ENCODE measurements at places on chromosomes 12 and 14.

- DNase-seq, result no peak
Observed at GRCh38 chr12:115623764-115624334, 653.6 kb downstream of the MED13L start.

DNA sequence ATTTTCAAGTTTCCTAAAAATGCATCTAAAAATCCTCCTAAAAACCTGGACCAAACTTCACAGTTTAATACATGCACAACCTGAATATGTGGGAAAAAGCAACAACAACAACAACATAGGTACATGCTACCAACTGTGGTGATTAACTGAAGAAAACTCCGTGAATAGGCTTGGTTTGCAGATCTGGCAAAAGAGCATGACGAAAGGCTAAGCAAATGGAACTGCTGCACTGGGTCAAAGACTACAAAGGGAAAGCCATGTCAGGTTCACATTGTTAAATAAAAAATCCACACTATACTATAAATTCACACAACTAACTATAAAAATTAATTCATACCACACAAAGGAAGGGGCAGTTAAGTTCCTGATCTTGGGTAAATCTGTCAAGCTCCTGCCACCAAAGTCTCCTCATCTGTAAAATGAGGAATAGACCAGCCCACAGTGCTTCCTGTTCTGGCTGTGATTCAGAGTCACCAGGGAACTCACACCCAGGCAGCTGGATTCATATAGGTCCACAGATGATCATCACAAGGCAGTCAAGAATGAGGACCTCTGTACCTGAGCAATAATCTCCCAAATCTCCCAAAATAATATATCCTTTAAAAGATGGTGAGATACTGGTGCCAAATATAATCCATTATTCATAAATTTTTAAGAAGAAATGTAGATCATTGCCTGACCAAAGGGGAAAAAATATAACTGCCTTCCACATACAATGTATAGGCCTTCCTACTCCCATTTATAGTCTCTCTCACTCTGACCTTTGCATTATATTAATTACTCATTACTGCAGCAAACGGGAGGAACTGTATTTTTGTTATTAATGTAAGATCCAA lies 7.0 kb downstream of the CORO1C start:
- DNase-seq, result no peak

- no peak for DNase-seq
Observed at GRCh38 chr14:38710881-38711280, 392.2 kb downstream of the SEC23A start.

- DNase-seq, result no peak
Observed at GRCh38 chr12:132052196-132052932, 91.8 kb downstream of the DDX51 start.

- DNase-seq, result no peak
Observed at GRCh38 chr12:54041097-54041690, 8.3 kb downstream of the HOXC5 start.

- DNase-seq, result no peak
Observed at GRCh38 chr14:52400846-52401245, 86.7 kb downstream of the PTGER2 start.

DNA sequence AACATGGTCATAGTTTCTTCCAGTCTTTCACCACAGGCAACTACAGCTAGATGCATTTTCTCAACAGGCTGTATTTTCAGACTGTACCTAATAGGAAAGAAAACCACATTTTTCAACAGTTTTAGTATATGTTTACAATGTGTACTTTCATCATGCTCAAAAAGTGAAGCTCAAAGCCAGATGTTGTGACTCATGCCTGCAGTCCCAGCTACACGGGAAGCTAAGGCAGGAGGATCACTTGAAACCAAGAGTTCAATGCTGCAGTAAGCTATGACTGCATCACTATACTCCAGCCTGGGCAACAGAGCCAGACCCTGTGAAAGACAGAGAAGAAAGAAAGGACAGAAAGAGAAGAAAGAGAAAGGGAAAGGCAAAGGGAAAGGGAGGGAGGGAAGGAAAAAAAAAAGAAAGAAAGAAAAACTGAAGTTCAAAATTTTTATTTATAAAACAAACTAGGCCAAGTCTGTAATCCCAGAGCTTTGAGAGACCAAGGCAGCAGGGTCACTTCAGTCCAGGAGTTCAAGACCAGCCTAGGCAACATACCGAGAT lies 25.5 kb downstream of the GXYLT1 start:
- no peak for DNase-seq

- no peak for DNase-seq
Observed at GRCh38 chr14:64468451-64468850, 3.2 kb downstream of the AKAP5 start.

DNA sequence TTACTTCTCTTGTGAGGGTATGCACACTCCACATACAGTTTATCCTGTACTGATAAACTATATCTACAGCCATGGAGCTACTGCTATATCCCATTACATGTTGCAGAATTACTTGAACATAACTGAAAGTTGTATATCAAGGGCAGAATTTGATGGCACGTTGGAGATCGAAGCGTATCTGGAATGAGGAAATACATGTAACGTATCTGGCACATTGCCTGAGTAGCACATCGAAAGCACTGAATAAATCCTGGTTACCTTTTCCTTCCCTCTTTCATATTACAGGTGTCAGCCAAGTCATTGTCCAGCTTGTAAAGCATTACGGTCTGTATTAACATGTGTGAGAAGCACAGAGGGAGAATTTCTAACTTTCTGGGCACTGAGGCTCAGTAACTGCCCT lies 42.1 kb upstream of the LIN7A start:
- DNase-seq, result no peak

- no peak for DNase-seq
Observed at GRCh38 chr14:29724991-29725390, 202.7 kb downstream of the PRKD1 start.

DNA sequence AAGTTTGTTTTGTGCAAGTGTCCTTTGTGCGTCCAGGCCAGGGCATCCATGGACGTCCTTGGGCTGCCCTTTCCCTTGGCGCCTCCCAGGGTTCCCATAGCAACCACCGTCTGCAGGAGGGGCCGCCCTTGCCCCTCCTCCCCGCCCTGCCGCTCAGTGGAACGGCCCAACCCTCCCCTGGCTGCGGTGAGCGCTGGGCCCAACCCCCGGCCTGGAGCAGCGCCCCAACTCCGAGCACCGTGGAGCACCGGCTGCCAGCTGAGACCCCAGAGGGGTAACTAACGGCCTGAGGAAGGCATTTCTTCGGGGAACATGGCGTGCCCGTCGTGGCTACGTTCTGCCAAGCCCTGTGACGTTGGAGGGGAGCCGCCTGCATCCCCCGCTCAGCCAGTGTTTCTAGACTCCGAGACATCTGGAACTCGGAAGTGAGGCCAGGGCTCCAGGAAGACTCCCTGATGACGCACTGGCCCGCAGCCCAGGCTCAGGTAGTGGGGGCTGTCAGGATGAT lies 5.3 kb upstream of the ACACB start:
- DNase-seq, result no peak

DNA sequence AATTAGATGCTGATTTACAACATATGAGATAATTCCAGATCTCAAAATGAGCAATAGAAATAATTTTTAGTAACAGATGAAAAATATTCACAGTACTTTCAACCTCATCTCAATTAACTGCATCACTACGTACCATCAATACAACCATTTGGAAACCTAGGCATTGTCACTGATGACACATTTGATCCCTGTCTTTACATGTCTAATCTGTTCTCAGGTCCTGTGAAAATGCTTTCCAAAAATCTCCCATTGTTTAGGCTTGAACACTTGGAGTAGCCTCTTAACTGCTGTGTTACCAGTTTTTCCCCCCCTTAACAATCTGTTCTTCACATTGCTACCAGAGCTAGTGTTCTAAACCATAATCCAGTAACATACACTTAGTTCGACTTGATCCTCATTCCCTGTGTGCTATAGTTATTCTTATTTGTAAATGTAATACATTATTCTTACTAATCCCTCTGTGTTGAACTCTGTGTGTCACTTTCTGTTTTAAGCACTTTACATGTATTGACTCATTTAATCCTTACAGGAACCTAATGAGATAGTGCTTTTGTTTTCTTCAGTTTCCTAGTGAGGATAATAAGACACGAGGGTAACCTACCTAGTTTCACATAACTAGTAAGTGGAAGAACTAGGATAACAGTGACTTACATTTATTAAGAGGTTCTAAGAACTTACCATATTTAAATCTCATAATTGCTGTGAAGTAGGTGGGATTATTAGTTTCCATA lies 41.7 kb downstream of the LARP4 start:
- no peak for DNase-seq

GRCh38 chr14:103045371-103045869 lies 11.9 kb downstream of the CDC42BPB start:
- no peak for DNase-seq

- DNase-seq, result no peak
Observed at GRCh38 chr14:90785471-90785870, 30.8 kb downstream of the TTC7B start.

- DNase-seq, result no peak
Observed at GRCh38 chr12:117571321-117571720, 209.9 kb upstream of the NOS1 start.

- DNase-seq, result no peak
Observed at GRCh38 chr14:24277606-24278321, 6.4 kb upstream of the RABGGTA start.

- DNase-seq, result no peak
Observed at GRCh38 chr12:42128327-42128726, 16.3 kb downstream of the GXYLT1 start.

DNA sequence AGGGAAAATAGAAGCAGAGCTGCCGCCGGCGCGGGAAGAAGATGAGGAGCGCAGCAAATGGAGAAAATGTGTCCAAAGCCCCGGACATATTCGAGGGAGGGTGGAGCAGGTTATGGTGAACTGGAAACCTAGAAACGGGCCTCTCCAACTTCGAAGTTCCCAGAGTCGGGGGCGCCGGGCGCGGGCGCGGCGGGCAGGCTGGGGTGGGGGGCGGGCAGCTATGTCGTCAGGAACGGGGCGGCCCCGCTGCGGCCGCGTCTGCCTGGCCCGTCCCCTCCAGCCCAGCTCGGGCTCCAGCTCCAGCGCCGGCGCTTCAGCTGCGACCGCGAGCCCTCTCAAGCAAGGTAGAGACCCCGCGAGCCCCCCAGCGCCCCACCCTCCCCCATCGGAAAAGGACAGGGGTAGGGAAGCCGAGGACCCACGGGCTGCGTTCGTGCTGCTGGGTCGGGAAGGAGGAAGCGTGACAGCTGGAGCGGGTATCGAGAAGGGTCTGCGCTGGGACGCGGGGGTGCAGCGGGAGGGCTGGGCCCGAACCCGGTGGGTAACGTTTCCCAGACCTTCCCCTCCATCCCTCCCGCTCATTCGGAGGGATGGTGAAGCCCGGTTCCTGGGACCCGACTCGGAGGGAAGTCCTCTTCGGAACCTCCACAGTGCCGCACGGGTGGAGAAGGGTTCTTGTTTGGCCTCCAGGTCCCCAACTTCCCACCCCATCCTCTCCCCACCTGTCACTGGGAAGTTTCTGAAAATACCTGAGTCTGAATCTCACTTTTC lies 1.0 kb downstream of the DGKA start:
- peak; percentile 23 for DNase-seq

DNA sequence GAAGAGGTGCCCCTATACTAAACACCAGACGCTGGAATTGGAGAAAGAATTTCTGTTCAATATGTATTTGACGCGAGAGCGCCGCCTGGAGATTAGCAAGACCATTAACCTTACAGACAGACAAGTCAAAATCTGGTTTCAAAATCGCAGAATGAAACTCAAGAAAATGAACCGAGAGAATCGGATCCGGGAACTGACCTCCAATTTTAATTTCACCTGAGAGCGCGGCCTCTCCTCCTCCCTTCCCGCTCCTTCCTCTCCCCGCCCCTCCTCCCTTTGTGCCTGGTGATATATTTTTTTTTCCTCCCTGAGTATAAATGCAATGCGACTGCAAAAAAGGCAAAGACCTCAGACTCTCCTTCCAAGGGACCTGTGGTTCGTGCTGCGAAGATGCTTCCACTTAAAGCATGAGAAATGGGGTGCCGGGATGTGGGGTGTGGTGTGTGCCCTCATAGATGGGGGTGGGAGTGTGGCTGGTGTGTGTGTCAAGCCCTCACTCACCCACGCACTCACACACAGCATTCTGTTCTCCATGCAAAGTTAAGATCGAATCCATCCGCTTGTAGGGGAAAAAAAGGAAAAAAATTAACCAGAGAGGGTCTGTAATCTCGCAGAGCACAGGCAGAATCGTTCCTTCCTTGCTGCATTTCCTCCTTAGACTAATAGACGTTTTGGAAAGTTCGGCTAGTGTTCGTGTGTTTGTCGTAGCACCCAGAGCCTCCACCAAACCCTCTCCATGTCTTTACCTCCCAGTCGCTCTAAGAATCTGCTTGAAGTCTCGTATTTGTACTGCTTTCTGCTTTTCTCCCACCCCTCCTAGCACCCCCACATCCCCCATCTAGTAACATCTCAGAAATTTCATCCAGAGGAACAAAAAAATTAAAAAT lies 4.5 kb downstream of the HOXC10 start:
- DNase-seq, result no peak

DNA sequence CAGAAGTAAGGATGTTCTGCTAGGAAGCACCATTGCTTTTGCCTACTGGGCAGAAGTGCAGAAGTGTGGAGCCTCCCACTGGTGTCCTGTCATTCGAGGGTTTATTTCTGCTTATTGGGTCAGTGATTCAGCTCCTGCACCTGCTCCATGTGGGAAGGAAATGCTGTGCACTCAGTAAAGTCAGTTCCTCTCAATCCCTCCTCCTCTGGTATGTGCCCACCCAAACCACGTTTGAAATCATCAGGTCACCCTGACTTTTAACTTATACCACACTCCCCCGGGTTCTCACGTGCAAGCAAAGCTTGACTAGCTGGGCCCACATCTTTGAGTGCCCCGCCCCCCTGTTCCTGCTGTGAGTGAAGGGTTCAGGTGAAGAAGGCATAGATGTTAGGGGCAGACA lies 223.7 kb downstream of the CHST11 start:
- no peak for DNase-seq

- DNase-seq, result no peak
Observed at GRCh38 chr14:79567306-79567705, 644.0 kb downstream of the DIO2 start.

DNA sequence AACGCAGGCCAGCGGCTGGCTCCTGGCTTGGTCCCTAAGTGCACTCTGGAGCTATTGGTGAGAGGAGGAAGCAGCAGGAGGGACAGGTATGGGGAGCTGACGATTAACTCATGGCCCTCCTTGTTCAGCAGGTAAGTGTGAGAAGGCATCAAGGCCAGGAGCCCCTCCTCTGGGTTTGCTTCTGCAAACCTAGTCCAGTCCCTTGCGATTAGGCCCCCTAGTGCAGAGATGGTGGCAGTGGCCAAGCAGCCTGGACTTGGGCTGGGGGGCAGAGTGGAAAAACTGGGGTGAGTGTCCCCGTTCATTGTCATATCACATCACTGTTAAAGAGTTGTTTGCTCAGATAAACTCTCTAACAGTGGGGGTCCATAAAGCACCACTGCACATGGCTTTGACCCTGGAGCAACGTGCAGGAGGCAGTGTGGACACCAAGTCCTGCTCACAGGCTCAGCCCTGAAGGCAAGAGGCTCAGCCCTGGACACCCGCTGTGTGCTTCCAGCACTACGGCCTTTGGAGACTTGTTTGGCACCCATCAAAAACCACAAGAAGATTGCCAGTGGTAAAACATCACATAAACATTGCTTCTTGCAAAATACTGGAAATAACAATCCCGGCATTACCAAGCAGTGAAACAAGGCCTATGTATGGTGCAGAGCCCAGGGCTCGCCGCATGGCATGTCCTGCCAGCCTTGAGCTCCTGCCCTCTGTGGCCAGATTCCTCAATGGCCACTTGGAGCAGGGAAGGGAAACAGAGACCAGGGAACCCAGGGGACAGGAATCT lies 184.3 kb upstream of the RTL1 start:
- DNase-seq, result no peak

GRCh38 chr12:88248606-88249005 lies 106.5 kb downstream of the TMTC3 start:
- DNase-seq, result no peak
